ENCODE measurements at places on chromosomes 3 and 15.

- no peak for DNase-seq
Observed at GRCh38 chr3:123559040-123559861, 25.6 kb downstream of the HACD2 start.

- DNase-seq: no peak
Observed at GRCh38 chr3:106339551-106339950, 470.7 kb upstream of the CBLB start.

- no peak for DNase-seq
Observed at GRCh38 chr15:85414495-85414894, 34.1 kb downstream of the AKAP13 start.

DNA sequence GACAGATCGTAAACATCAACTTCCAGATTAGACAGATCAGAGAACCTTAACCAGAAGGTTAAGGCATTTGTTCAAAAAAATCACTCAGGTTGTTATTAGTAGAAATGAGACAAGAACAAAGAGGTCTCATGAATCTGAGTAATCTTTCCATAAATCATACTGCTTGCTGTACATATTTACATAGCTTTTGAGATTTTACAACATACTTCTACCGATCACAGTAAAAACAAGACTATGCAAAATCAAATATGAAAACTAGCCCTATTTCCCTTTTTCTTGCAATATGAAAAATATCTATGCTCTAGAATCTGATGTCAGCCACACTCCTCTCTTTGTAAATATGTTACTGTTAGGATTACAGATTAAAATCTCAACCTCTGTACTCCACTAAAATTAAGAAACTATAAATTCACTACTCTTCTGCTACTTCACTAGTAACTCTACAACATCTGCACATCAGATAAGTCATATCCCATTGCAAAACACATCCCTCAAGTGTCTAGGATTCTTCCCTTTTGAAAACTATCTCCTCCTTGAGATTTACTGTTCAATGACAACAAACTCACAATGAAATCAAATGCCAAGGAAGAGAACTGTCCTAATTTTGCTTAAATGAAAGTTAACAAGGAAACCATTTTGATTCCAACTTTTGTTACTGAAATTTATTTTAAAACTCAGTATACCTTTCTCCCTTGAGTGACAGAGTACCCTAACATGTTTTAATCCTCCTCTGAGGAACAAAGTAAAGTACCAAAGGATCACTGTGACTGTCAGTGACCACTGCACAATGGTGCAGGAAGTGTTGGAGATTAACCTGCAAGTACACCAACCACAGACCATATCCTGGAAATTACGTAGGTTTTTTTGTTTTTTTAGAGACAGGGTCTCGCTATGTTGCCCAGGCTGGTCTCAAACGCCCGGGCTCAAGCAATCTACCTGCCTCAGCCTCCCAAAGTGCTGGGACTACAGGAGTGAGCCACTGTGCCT, 12.8 kb downstream of the DCUN1D1 start:
- DNase-seq: no peak

DNA sequence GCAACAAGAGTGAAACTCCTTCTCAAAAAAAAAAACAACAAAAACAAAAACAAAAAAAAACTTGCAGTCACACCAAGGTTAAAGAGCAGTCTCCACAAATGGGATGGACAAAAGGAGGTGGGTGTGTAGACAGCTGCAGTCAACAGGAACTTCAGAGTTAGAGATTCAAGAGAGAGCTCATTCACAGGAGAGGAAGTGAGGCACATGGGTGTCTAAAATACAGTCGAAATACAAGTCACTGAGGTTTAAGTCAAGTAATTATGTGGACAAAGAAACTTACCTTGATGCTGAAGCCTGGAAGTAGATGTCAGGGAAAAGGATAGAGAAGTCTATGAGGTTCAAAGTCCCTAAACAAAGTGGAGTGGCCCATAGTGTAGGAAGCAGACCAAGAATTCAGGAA, 14.8 kb downstream of the MRPS11 start:
- no peak for DNase-seq
